ENCODE measurements at places on chromosomes 7 and 10.

GRCh38 chr7:30396389-30396788 lies 82.2 kb downstream of the NOD1 start:
- DNase-seq: no peak

DNA sequence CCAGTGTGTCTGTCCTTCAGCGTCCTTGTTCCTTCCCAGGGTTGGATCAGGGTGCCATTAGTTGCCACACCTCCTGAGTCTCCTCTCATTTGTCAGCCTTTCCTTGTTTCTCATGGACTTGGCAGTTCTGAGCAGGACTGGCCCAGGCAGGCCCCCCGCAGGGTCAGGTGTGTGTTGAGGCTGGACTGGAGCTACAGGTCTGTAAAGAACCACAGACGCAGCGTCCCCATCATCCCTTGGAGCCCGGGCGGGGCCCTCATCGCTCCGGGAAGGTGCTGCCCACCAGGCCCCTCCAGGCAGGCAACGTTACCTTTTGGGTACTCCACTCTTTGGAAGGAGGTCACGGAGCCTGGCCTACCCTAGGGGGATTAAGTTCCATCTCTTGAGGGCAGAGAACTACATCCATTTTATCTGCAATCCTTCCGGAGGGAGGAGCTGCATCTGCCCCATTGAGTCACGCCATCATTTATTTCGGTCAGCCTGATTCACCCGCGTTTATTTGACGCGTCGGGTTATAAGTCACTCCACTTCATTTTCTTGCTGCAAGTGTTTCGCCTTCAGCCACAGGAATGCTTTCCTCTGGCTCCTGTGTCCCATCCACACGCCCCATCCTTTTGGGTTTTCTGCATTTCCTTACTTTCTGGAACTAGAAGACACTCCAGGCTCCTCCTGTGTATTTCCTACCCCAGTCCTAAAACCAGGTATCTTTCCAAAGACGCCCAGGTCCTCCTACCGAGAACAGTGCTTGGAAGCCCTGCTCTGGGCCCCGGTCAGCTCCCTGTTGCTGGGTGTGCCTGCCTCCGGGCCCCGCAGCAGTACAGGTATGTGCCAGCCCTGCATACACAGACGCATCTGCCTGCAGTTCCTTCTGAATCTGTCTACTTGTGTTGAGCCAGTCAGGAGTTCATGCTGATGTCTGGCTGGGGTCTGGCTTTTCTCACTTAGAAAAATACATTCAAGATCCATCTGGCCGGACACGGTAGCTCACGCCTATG lies 141.9 kb downstream of the MAD1L1 start:
- DNase-seq: no peak

- peak; percentile 9 for DNase-seq
Measured at GRCh38 chr7:40747856-40748255, 613.1 kb downstream of the SUGCT start.

GRCh38 chr10:75081379-75081778 lies 30.1 kb upstream of the SAMD8 start:
- DNase-seq: no peak

GRCh38 chr7:129862682-129863081 lies 90.1 kb downstream of the UBE2H start:
- DNase-seq: no peak

DNA sequence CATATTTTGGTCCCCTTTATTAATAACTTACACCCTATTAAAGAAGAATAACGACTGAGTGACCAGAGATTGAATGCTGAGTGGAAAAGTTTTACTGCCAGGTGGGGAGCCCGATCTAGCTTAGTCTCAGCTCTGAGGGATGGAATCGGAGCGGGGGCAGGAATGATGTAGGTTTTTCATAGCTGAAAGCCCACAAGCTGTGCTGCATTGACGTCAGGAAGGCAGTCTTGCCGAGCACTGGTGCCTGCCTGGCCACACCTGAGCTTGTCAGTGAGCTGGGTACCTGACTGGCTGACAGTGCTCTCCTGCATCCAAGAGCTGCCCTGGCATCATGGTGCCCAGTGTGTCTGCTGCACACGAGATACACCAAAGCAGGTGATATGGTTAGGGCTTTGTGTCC lies 34.8 kb downstream of the GRK5 start:
- no peak for DNase-seq

DNA sequence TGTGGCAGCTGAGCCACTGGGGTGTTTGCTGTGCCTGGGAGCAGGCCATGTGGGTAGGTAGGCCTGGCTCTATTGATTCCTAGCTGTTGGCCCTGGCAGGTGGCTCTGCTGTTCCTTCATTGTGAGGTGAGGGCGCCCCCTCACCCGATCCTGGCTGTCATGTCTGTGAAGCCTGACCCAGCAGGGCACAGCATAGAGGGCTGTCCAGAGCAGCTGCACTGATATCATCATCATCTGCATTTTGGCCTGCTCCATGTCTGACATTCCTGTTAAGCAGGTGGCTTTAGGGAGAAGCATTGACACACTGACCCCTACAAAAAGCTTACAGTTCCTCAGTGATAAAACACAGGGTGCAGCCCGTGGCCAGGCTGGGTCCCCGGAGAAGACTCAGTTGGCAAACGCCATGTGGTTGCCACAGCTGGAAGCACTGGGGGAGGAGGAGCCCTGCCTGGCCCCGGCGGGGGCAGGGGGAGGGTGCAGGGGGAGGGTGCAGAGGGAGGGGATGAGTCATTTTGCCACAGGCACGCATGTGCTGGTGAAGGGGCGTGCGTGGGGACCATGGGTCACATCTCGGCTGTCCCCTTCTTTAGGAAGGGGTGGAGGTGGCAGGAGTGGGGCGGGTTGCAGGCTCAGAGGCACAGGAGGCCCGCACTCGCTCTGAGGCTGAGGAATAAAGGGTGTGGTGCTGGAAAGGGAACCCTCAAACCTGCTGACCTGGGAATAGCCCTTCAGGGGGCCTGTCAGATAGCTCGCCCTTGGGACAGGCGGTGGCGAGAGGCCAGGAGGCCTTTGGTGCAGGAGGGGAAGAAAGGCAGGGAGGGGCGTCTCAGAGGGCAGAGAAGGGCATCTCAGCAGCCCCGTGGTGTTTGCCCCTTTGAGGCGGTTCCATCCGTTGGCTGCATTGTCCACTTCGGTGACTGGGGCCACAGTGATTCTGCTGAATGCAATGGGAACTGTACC lies 31.6 kb downstream of the IKZF1 start:
- DNase-seq: no peak
